Neural progenitor cell (in vitro differentiated cells): ENCODE measurements at places on chromosomes 3 and 15.

DNA sequence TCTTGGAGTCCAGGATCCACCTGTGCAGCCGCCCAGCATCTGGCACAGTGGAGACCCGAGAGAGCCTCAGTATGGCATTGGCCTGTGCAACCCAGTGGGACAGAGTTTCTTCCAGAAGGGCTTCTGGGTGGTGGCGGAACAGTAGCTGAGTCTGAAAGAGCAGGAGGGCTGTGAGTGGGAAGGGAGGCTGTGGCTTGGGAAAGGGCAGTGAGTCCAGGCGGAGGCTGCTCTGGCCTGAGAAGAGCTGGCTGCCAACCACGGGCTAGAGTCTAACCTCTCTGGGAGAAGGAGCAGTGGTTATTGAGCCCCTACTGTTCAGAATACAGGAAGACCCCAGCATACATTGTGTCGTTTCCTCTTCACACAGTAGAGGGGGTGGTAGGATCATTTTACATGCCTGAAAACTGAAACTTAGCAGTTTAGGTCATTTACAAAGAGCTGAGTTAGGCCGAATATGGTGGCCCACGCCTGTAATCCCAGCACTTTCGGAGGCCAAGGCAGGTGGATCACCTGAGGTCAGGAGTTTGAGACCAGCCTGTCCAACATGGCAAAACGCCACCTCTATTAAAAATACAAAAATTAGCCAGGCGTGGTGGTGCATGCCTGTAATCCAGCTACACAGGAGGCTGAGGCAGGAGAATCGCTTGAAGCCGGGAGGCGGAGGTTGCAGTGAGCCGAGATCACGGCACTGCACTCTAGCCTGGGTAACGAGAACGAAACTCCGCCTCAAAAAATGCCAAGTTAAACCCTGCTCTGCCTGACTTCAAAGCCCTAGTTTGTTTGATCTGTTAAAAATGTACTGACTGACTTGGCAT is 3.2 kb downstream of the AEN start:
- DNase-seq, result peak; percentile 49

GRCh38 chr3:13600950-13601691 is 52.2 kb downstream of the FBLN2 start:
- no peak for DNase-seq

DNA sequence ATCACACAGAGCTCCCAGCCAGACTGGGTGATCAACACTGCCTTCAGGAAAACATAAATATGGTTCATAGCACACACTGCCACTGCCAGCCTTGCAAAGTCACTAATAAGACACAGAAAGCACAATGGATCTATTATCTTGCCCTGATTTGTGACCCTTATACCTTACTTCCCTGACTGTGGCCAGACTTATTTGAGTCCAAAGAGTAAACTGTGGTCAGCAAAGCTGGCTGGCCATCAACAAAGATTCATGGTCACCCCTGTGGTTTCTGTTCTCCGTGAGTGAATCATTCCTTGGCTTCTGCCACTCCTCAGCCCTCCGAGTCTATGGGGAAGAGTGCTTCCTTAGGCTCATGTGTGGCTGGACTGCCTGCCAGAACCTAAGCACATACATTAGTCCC is 437.7 kb downstream of the RAP2B start:
- no peak for DNase-seq

- no peak for DNase-seq
These were observed 495.0 kb upstream of the RGMA start for GRCh38 chr15:93583968-93584367.

DNA sequence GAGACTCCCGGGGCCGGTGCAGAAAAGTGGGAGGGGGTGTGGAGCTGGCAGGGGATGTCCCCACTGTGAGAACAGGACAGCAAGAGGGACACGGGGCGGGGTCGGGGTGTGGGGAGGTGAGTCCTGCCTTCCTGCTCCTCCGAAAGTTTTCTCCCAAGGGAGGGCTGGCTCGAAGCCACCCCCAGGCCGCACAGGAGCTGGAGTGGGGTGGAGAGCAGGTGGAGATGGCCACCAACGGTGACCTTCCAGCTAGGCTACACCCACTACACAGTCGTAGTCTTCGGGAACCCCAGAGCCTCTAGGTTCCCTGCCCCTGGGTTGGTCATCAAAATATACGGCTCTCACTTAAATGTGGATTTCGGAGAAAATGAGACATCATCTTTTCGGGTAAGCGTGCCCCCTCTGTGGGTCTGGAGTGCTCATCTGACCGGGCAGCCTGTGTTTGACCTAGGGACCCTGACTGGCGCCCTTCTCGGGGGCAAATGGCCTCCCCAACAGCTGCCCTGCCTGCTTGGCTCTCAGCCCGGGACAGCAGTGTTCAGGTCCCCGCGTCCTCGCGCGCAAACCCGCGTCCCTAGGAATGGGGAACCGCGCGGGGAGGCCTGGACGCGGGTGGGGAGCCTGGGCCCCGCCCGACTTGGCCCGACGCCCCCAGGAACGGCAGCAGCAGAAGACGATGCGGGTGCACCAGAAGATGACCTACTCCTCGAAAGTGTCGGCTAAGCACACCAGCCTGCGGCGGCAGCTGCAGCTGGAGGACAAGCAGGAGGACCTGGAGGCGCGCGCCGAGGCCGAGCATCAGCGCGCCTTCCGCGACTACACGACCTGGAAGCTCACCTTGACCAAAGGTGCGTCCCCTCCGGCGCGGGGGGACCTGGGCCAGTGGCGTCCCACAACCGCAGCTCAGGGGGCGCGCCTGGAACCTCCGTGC is 21.2 kb downstream of the CFAP100 start:
- no peak for DNase-seq

- DNase-seq, result no peak
These were observed 33.8 kb upstream of the RASGRF1 start for GRCh38 chr15:79124388-79124787.

GRCh38 chr15:73397461-73397860 is 28.7 kb upstream of the HCN4 start:
- no peak for DNase-seq

GRCh38 chr3:150077581-150078247 is 107.0 kb upstream of the PFN2 start:
- DNase-seq, result no peak

- no peak for DNase-seq
These were observed 428.5 kb upstream of the FRG2C start for GRCh38 chr3:75235631-75236030.
